Thymus (tissue), 14 donors: ENCODE measurements at places on chromosomes 11 and 22.

DNA sequence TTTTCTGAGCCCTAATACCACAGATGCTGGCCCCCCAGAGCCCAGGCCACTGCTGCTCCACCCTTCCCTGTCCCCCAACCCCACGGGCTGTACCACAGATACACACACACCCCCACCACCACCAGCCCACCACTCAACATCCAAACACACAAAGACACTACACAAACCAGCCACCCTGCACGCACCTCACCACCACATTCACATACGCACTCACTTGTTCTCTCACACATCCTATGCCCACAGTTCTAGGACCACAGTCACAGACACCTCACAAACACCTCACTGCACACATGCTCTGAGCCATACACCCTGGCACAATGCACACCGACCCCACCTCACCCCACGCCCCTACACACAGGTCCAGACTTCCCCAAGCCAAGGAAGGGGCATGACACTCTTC is 22.5 kb upstream of the OAF start:
- no peak overlapping the region for H3K27ac ChIP-seq
- no peaks in the 10 kb centered on the region for H3K36me3 ChIP-seq
- no peak overlapping the region for H3K4me3 ChIP-seq
- DNase-seq, result no peak
- peaks cover 3% of the 10 kb centered on the region for H3K4me1 ChIP-seq

DNA sequence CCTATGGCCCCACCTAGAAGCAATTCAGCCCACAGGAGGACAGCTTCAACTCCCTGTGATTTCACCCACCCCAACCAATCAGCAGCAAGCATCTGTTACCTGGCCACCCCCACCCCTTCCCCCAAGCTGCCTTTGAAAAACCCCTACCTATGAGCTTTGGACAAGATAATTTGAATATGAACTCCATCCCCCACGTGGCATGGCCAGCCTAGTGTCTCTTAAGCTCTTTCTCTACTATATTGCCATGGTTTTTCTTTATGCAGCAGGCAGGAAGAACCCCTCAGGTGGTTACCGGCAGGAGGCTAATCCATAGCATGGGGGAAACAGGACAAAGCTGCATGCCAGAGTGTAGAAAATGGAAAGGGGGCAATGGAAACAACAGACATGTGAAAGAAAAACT is 29.0 kb downstream of the CTSC start:
- no peaks in the 10 kb centered on the region for H3K27me3 ChIP-seq
- DNase-seq, result no peak
- H3K4me1 ChIP-seq, result no peaks in the 10 kb centered on the region
- no peak overlapping the region for H3K4me3 ChIP-seq
- no peak overlapping the region for H3K27ac ChIP-seq
- peaks cover 4% of the 10 kb centered on the region for H3K36me3 ChIP-seq

- peak overlapping the region; percentile 74 for H3K27ac ChIP-seq
- peaks cover 27% of the 10 kb centered on the region for H3K4me1 ChIP-seq
- H3K27me3 ChIP-seq, result peaks cover 22% of the 10 kb centered on the region
- no peaks in the 10 kb centered on the region for H3K36me3 ChIP-seq
- no peak for DNase-seq
- H3K4me3 ChIP-seq, result peak overlapping the region; percentile 64
Observed at GRCh38 chr22:23856721-23857605, 712 bp upstream of the SLC2A11 start.

DNA sequence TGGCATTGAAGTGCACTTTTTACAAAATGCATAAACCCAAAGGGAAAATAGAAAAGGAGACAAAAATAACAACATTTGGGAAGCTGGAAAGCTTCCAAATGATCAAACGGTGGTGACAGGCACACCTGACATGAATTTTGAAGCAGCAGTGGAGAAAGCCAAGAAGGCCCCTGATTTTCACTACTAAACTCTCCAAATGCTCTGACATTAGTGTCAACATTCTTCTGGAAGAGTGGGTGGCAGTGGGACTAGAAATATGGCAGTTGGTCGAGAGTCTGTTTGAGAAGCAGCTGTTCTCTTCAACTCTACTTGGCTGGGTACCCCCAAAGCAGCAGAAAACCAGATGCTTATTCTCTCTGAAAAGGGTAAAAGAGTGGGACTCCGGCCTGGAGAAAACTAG is 12.3 kb upstream of the APOA5 start:
- no peak overlapping the region for H3K27ac ChIP-seq
- no peak overlapping the region for H3K4me3 ChIP-seq
- DNase-seq, result no peak

- no peaks in the 10 kb centered on the region for H3K4me1 ChIP-seq
- H3K27ac ChIP-seq, result no peak overlapping the region
- H3K27me3 ChIP-seq, result no peaks in the 10 kb centered on the region
- peaks cover 2% of the 10 kb centered on the region for H3K36me3 ChIP-seq
- H3K4me3 ChIP-seq, result no peak overlapping the region
- DNase-seq, result no peak
Observed at GRCh38 chr11:77770629-77771028, 49.9 kb downstream of the RSF1 start.

GRCh38 chr11:11710556-11710955 is 88.8 kb upstream of the GALNT18 start:
- no peaks in the 10 kb centered on the region for H3K36me3 ChIP-seq
- H3K27me3 ChIP-seq, result peaks cover 2% of the 10 kb centered on the region
- no peak for DNase-seq
- no peak overlapping the region for H3K27ac ChIP-seq

- no peak overlapping the region for H3K4me3 ChIP-seq
- no peak overlapping the region for H3K27ac ChIP-seq
- DNase-seq, result no peak
- H3K36me3 ChIP-seq, result no peaks in the 10 kb centered on the region
- no peaks in the 10 kb centered on the region for H3K27me3 ChIP-seq
Observed at GRCh38 chr11:12838463-12839123, 164.4 kb downstream of the TEAD1 start.

GRCh38 chr11:129291546-129291945 is 84.1 kb upstream of the BARX2 start:
- H3K36me3 ChIP-seq, result no peaks in the 10 kb centered on the region
- H3K27ac ChIP-seq, result no peak overlapping the region
- H3K4me1 ChIP-seq, result no peaks in the 10 kb centered on the region
- no peak for DNase-seq
- no peaks in the 10 kb centered on the region for H3K27me3 ChIP-seq

DNA sequence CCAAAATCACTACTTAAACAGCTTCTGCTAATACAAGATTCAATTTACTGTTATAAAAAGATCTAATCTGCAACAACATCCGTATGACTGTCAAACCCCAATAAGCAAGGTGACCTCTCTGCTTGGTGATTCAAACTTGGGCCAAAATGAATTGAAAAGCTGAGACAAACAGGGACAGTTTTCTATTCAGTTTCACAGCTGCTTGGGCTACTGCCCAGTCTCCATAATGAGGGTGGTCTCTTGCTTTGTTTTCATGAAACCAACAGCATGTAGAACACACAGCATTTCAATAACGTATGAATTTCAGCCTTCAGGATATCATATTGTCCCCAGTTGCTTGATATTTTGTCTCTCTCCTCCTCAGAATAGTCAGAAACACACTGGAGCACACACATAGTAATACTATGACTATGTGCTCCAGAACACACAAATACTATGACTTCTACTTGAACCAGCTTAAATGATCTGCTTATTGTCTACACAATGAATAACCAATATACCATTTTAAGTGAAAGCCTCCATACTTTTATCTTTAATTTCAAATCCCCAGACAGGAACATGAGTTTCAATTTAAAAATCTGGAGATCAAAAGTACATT is 285.0 kb downstream of the TTC28 start:
- no peak overlapping the region for H3K4me3 ChIP-seq
- H3K4me1 ChIP-seq, result no peaks in the 10 kb centered on the region
- no peaks in the 10 kb centered on the region for H3K27me3 ChIP-seq
- no peak overlapping the region for H3K27ac ChIP-seq
- DNase-seq, result no peak

DNA sequence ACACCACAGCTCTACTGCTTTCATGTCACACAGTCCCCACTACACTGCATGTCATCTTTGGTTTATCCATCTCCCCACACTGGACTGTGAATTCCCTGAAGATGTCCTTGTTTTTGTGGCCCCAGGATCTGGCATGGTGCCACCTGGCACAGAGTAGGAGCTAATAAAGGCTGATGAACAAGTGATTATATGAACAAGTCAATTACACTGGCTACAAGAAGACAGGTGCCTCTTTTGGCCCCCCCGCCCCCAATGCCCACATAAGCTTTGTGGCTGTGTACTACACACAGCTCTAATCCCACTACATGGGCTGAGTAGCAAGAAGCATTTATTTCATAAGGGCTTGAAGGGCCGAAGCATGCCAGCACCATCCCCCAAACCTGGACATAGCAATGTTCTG is 24.7 kb downstream of the PLEKHA7 start:
- H3K4me3 ChIP-seq, result no peak overlapping the region
- no peaks in the 10 kb centered on the region for H3K27me3 ChIP-seq
- H3K4me1 ChIP-seq, result peaks cover 4% of the 10 kb centered on the region
- H3K36me3 ChIP-seq, result no peaks in the 10 kb centered on the region
- DNase-seq, result no peak

GRCh38 chr22:34102633-34103032 is 182.4 kb upstream of the LARGE1 start:
- no peak overlapping the region for H3K27ac ChIP-seq
- H3K4me1 ChIP-seq, result no peaks in the 10 kb centered on the region
- no peaks in the 10 kb centered on the region for H3K27me3 ChIP-seq

DNA sequence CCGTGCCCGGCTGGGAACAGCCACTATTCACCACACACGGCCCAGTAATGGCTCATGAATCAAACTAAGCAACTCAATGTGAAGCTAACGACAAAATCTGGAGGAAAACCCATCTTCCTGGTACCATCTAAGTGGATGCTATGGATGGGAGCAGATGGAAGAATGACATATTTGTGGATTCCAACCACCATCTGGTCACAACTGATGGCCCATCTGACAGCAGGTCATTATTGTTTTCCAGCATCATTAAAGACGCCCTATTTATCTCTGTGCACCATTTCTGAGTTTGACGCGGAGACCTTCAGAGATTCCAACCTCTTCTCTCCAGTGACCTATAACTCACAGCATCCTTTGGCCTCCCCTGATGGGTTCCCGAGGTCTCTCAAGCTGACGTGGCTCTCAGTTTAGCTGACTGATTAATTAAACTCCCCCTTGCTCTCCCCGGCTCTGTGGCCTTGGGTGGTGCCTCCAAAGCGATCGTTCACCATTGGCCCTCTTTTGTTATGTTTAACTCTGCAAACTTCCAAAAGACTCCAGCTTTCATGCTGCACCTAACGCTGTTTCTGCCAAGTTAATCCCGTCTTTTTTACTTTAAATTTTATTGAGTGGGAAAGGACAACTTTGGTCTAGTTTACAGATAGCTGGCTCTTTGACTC is 1514.4 kb downstream of the BRD1 start:
- no peak overlapping the region for H3K27ac ChIP-seq
- no peaks in the 10 kb centered on the region for H3K4me1 ChIP-seq
- no peaks in the 10 kb centered on the region for H3K36me3 ChIP-seq
- H3K27me3 ChIP-seq, result peaks cover 4% of the 10 kb centered on the region

DNA sequence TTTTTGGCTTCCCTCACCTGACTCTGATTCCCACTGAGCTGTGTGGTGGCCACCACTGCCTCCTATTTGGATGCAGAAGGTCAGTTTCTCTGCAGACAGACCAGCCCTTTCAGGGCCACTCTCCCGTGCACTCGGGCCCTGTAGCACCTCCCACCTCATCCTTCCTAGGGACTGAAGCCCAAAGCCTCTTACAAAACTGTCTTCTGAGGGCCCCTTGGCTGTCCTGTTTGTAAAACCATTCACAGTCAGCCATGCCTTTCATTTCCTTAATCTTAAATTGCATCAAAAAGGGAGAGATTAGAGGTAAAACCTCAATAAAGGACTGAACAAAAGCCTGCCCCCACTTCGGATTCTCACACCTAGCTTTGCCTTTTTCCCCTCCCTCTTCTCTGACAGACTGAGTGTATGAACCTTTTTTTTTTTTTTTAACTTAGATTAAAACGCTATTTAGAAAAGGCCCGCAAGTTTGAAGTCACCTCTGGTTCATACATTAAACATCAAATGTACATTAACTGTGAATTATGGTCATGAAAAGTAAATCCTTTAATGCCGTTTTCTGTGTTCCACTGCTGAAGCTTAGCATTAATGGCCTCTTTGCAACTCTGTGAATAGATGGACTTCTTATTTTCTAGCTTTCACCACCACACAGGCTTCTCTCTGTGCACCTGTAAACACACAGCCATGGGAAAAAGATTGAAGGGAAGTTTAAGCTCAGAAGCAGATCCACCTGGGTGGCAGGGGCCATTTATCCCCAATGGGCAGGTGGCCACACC is 247.2 kb upstream of the CADM1 start:
- no peaks in the 10 kb centered on the region for H3K36me3 ChIP-seq
- no peak overlapping the region for H3K27ac ChIP-seq
- DNase-seq, result no peak
- no peak overlapping the region for H3K4me3 ChIP-seq
- no peaks in the 10 kb centered on the region for H3K27me3 ChIP-seq

GRCh38 chr11:76634886-76635285 is 35.7 kb downstream of the LRRC32 start:
- no peak overlapping the region for H3K4me3 ChIP-seq
- H3K27me3 ChIP-seq, result no peaks in the 10 kb centered on the region
- H3K27ac ChIP-seq, result no peak overlapping the region

DNA sequence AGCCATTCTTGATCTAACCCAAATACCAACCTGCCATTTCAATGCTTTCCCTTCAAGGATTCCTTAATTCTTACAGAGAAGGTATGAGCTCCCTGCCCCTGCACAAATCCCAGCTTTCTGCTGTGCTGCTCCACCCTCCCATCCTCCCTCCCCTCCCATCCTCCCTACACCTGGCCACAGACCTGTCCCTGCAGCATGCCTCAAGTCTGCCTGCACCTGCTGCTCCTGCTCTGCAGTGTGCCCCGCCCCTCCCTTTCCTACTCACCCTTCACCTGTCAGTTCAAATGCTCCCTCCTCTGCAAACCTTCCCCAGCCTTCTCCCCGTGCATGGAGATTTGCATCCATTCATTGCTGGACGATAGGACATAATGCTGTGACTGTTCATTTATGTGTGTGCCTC is 139.9 kb upstream of the NARS2 start:
- H3K27me3 ChIP-seq, result no peaks in the 10 kb centered on the region
- H3K36me3 ChIP-seq, result no peaks in the 10 kb centered on the region
- no peak overlapping the region for H3K27ac ChIP-seq
- no peaks in the 10 kb centered on the region for H3K4me1 ChIP-seq
- no peak for DNase-seq
- no peak overlapping the region for H3K4me3 ChIP-seq

GRCh38 chr11:119262668-119263351 is 54.1 kb downstream of the MCAM start:
- H3K27me3 ChIP-seq, result no peaks in the 10 kb centered on the region
- H3K27ac ChIP-seq, result peak overlapping the region; percentile 84
- H3K4me3 ChIP-seq, result no peak overlapping the region
- no peak for DNase-seq

GRCh38 chr11:41943656-41944055 is 484.2 kb upstream of the LRRC4C start:
- no peak overlapping the region for H3K4me3 ChIP-seq
- no peak for DNase-seq
- peaks cover 3% of the 10 kb centered on the region for H3K4me1 ChIP-seq
- H3K27me3 ChIP-seq, result no peaks in the 10 kb centered on the region
- H3K27ac ChIP-seq, result no peak overlapping the region
- H3K36me3 ChIP-seq, result no peaks in the 10 kb centered on the region

GRCh38 chr11:114211444-114212121 is 84.6 kb upstream of the NNMT start:
- H3K27ac ChIP-seq, result no peak overlapping the region
- no peaks in the 10 kb centered on the region for H3K36me3 ChIP-seq
- H3K4me3 ChIP-seq, result no peak overlapping the region
- H3K4me1 ChIP-seq, result peaks cover 11% of the 10 kb centered on the region
